ENCODE measurements at places on chromosomes 11 and 22.

DNA sequence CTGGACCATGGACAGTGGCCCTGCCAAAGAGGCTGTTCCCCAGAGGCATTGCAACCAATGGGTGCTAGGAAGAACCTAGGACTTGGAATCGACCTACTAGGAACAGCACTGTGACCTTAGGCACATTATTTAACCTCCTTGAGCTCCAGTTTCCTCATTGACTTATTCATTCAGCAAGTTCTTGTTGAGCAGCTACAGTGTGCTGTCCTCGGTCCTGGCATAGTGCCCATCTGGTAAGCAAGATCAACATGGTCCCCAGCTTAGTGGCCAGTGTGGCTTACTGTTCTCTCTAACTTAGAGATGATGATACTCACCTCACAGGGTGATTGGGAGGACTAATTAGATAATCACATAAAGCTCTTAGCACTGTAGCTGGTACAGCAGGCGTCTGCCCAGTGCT, 8.2 kb downstream of the ABCG4 start:
- DNase-seq = no peak

- no peak for DNase-seq
These were observed 46.2 kb downstream of the BCR start for GRCh38 chr22:23226497-23226850.

GRCh38 chr11:35088676-35089075, 50.3 kb upstream of the CD44 start:
- no peak for DNase-seq

DNA sequence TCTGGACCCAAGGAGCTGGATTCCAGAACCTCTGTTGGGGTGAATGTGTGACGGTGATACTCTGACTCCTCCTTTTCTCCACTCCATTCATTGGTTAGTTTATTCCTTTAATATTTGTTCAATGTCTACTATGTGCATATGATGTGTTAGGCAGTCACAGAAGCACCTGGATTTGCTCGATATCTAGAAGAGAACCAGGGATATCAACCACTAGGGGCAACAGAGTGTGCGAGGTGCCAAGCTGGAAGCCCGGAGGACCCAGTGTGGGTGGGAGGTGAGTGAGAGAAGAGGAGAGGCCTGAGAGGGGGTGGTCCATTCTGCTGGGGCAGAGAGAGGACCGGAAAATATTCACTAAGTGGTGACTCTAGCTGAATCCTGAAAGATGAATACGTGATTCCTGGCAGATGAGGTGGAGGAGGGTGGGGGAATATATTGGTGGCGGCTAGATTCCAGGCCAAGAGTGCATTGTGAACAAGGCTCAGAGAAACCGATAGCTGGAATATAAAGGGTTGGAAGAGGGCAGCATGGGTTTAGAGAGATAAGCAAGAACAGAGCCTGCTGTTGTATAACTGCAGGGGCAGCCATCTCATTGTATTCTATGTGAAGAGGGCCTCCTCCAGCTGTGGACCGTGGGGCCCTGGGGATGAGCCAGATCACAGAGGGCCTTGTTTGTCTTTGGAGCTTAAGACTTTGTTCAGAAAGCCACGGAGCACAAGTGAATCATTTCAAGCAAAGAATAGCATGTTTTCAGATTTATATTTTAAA, 6.9 kb upstream of the TIMP3 start:
- no peak for DNase-seq

DNA sequence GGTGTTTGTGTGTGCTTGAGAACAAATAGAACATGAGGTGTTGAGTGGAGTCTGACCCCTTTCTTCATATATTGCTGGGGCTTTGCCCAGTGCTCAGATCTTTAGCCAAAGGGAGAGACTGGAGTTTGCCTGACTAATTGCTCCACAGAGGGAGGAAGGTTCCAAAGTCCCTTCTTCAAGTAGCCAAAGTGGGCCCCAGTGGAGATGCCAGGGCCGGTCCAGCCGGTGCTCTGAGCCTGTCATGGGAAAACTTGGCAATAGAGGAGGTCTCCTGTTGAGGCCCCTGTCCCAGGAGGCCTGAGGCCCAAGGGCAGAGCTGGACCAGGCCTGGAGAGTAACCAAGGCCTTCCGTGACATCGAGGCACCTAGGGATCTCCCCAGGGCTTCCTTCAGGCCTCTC, 112.3 kb downstream of the DSCAML1 start:
- DNase-seq = no peak

GRCh38 chr11:28168718-28169117, 60.5 kb downstream of the METTL15 start:
- no peak for DNase-seq

- DNase-seq = no peak
These were observed 620 bp upstream of the ANO5 start for GRCh38 chr11:22192289-22192641.

DNA sequence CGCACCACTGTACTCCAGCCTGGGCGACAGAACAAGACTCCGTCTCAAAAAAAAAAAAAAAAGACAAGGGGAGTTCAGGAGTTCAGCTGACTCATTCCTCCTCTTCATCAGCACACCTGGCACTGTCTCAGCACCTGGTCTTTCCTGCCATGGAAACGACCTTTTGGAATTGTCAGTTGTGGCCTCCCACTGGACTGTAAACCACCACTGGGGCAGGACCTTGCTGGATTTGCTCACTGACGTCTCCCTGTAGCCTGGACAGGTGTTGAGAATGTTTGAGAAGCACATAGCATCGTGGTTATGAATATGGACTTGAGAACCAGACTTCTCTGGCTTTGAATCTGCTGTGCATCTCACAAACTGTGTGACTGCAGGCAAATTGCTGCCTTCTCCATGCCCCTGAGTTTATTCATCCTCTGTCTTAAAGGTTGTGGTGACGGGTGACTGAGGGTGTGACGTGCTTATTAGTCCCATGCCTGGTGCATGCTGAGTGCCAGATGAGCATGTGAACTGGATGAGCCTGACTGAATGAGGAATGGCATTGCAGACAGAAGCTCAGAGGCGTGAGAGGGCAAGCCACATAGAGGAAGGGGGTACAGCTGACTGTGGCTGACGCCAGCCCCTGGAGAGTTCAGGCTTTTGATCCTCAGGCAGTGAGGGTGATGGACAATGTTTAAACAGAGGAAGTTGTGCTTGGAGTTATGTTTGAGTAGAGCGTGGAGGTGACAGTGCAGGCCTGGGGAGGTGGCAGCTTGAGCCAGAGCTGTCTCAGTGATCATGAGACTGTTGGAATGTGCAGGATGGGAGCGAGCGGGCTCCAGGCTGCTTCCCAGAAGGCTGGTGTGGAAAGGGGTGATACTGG, 12.7 kb downstream of the TOM1 start:
- no peak for DNase-seq

- DNase-seq = peak; percentile 37
These were observed 3.9 kb upstream of the ABCG4 start for GRCh38 chr11:119144825-119145486.

DNA sequence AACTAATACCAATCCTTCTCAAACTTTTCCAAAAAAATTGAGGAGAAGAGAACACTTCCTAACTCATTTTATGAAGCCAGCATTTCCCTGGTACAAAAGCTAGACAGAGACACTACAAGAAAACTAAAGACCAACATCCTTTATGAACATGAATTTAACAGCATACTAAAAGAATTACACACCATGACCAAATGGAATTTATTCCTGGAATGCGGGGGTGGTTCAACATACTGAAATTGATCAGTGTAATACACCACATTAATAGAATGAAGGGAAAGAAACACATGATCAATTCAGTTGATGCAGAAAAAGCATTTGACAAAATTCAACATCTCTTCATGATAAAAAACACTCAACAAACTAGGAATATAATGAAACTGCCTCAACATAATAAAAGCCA, 148.1 kb downstream of the WNT7B start:
- DNase-seq = no peak

DNA sequence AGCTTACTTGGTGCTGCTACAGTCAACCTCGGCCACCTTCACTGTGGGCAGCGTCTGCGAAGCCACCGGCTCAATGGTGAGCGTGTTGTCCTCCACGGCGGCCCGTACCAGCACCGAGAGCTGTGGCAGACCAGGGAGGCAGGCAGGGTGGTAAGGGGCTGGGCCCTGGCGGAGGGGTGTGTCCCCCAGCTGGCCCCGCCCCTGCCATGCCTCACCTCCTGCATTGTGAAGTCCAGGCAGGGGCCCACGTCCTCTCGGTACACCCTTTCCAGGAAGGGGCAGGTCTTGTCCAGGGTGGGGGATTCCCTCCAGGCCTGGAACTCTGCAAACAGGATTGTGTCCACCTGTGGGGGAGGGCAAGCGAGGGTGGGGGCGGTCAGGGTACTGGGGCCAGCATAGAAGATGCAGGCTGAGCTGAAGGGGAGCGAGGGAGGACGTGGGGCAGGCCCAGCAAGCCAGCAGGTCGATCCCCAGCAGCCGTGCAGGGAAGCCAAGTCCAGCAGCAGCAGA, 12.8 kb downstream of the RAB3IL1 start:
- no peak for DNase-seq

DNA sequence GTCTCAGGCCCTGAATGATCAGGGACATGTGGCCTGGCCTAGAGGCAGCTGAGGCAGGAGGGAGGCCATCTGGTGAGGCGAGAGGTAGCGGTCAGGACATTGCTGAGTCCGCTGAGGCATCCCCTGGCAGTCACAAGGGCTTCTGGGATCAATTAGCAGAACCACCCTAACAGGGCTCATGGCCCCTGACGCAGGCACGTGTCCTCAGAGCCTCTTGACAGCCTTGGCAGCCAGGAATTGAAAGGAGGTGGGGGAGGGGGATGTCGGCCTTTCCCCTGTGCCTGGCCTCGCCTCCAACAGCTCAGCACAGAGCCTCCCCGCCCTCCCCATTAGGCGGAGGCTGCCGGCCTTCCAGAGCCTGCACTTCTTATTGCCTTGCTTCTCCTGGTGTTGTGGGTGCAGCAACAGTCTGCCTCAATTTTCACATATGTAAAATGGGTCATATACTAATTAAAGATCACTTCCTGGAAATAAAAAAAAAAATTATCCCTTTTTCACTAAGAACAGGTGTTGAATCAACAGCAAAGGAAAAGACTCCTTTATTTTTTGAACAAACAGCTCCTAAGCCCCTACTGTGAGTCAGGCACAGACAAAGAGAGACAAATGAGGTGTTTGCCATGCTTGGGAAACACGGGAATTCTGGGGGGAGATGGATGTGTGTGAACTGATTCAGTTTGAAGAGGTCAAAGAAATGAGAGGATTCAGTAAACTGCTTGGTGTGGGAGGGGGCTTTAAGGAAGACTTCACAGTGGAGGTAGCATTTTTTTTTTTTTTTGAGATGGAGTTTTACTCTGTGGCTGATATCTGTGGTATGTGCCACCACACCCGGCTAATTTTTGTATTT, 55.3 kb downstream of the NFAM1 start:
- no peak for DNase-seq

DNA sequence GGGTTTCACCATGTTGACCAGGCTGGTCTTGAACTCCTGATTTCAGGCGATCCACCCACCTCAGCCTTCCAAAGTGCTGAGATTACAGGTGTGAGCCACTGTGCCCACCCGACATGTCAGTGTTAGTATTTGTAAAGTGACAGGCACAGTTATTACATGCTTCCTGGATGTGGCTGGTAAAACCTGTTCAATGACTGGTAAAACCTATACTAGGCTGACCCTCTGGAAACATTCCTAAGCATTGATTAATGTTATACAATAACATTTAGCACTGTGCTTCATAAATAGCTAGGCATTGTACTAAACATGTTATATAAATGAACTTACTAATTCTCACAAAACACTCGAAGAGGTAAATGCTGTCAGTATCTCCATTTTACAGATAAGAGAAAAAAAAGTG, 20.9 kb upstream of the JHY start:
- DNase-seq = no peak

All from amniotic stem cell (primary cell).